Islet precursor cell (in vitro differentiated cells): ENCODE measurements at places on chromosomes 1 and 21.

GRCh38 chr1:225483818-225484656 lies 56.2 kb upstream of the LBR start:
- peak; percentile 57 for DNase-seq

DNA sequence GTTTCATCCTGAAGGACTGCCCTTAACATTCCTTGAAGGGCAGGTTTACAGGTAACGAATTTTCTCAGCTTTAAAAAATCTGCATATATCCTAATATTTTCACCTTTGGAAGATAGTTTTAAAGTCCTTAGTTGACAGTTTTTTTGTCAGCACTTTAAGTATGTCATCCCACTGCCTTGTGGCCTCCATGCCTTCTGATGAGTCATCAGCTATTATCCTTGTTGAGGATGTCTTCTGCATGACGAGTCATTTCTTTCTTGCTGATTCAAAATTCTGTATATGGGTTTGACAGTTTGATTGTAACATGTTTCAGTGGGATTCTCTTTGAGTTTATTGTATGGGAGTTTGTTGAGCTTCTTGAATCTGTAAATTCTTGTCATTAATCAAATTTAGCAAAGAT lies 500.6 kb downstream of the DISC1 start:
- DNase-seq = peak; percentile 71

DNA sequence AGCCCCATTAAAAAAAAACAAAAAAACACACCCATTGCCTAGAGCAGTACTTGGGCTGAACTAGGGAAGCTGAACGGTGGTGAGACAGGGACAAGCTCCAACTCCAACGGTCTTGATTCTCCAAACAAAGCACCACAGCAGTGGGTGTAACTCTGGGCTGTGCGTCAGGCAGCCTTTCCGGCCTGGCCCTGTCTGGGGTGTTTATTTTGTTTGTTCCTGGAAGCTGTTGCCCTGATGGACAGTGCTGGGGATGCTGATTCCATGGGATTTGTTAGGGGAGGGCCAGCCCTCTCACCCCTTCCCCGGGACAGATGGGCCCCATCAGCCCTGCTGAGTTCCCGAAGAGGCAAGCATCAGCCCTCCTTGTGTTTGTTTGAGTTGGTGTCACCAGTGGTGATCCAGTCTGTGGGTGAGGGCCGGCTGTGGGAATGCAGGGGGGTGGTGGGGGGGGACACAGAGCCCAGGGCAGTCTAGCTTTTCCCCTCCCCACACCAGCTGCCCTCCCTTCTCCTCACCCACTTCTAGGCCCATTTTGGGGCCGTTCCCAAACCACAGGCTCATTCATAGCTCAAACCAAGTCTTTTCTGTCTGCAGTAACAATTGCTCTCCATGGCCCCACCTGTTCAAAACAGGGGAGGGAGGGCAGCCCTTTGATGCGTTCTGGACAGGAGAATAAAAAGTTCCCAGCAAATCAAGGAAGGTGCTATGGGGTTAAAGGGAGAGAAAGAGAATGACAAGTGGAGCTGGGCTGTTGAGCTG lies 4.5 kb downstream of the WNT2B start:
- no peak for DNase-seq

DNA sequence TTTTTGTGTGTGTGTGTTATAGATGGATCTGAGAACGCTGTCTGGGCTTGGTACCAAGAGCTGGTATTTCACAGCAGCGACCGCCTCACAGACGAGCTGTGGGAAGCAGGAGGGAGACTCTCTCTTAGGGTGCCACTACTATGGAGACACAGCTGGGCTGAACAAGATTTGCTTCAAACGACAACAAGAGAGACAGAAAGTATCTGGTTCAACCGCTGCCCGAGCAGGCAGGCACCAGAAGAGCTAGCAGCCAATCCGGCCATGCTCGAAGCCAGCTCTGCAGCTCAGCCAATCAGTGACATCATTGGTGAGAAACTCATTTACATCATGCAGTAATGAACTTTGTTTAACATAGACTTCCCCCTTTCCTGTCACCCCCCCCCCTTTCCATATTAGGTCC lies 341.3 kb downstream of the USP25 start:
- DNase-seq = no peak
